Uterine smooth muscle cell (primary cell): ENCODE measurements at places on chromosomes 5 and 9. TPM values are rescaled to one million over a fixed set of nuclear protein-coding genes. Genes with fewer than 3 reads are reported as not detected.

NSD1 gene
- 43.8 and 47.0 TPM in 2 replicates for total RNA-seq

S1PR3 gene
- total RNA-seq = 11.7 and 14.5 TPM in 2 replicates

RANBP3L gene
- 0.11 and 0.12 TPM in 2 replicates for total RNA-seq

PCDHGB5 gene
- 16.2 and 25.0 TPM in 2 replicates for total RNA-seq

CDC25C gene
- total RNA-seq = 3.4 and 22.4 TPM in 2 replicates

NUTM2F gene
- total RNA-seq = not detected in 2 replicates

CCIN gene
- 5.9 and 8.5 TPM in 2 replicates for total RNA-seq

LCN12 gene
- 0.12 TPM in 1 of 2 replicates, not detected in the other for total RNA-seq
